Muscle of arm (tissue), 14 donors: ENCODE measurements at places on chromosomes 5 and 9. TPM values are rescaled to one million over a fixed set of nuclear protein-coding genes. Genes with fewer than 3 reads are reported as not detected.
A peak's percentile ranks its signal among the peaks of the same experiment; 100 is the strongest.

- peak; percentile 63 for DNase-seq
Measured at GRCh38 chr5:135112008-135112725, 78.1 kb upstream of the PITX1 start.

The TLR4 gene
- polyA plus RNA-seq, result 5.6 TPM

The ARHGEF28 gene
- 2.4 TPM for polyA plus RNA-seq

The GPR151 gene
- not detected for polyA plus RNA-seq

- DNase-seq, result no peak
Measured at GRCh38 chr5:34548086-34548403, 108.1 kb upstream of the RAI14 start.

DNA sequence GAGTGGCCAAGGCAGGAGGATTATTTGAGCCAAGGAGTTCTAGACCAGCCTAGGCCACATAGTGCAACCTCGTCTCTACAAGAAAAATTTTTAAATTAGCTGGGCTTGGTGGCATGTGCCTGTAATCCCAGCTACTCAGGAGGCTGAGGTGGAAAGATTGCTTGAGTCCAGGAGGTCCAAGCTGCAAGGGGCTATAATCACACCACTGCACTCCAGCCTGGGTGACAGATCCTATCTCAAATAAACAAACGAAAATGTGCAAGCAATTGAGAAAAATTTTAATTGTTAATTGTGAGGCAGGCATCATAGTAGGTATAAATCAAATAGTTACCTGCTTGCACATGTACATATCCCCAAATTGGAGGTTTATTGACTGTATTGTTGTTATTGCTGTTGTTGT lies 15.3 kb downstream of the ALDH7A1 start:
- no peak for DNase-seq

GRCh38 chr5:74192606-74193299 lies 447.8 kb downstream of the ENC1 start:
- DNase-seq, result peak; percentile 82

DNA sequence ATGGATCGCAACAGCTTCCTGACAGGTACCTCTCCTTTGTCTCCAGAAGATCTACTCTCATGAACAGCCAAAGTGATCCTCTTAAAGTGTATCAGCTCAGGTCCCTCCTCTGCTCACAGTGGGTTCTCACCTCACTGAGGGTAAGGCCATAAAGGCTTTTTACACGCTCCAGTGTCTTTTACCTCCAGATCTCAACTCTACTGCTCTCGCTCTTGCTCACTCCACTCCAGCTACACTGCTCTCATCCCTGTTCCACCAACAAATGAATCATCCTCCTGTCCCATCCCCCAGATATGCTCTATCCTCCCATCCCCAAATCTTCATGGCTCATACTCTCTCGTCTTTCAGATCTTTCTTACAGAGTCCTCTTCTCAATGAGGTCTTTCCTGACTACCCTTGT lies 248.6 kb upstream of the EFNA5 start:
- no peak for DNase-seq

GRCh38 chr5:56737951-56738606 lies 77.3 kb upstream of the MAP3K1 start:
- DNase-seq, result no peak

DNA sequence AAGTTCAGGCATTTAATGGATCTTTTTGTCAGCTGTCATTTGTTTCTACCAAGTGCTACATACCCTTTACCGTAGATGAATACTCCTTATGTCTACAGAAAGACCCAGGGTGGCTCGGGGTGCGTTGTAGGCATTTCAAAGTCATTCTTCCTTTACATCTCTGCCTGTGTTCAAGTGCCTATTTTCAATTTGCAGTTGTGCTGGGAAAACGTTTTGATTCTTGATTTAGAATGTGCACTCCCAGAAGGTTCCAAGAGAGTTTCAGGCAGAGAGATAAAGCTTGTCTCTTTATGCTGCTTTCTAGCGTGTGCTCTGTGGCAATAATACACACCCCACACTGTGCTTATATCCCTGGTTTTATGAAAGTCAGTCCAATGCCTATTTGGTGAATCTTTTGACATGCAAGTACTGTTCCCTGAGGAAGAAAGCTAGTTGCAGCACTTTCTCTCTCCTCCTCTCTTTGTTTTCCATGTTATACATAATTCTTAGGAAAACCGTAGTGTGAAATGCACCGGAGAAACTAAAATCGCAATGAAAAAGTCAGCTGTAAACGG lies 828.1 kb upstream of the ZNF608 start:
- DNase-seq, result no peak

DNA sequence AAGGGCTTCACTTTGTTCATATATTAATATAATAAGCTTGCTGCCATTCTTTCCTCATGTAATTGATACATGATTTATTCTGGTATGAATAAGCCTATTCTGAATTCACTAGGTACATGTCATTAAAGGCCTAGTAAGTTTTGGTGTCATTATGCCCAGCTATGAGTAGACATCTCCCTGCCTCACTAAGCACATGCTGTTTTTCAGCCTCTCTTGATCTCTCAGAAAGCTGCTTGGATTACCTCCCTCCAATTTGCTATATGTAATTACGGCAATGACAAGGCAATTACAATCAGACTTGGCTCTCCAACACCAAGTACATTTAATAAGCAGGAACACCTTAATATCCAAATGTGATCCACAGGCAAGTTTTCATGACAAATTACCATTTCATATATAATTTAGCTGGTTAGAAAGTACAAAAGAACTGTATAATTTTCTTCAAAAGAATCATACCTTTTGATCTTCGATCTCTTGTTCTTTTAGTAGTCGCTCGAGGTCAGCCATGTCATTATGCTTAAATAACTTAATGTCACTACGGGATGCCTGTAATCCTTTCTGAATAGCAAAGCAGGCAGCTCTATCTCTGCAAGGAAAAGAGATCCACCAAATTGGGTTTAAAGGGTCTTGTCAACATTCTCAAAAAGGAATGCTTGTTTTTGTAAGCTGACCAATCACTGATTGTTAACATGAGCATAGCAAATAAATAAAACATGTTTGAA lies 56.3 kb downstream of the SPTLC1 start:
- DNase-seq, result no peak

DNA sequence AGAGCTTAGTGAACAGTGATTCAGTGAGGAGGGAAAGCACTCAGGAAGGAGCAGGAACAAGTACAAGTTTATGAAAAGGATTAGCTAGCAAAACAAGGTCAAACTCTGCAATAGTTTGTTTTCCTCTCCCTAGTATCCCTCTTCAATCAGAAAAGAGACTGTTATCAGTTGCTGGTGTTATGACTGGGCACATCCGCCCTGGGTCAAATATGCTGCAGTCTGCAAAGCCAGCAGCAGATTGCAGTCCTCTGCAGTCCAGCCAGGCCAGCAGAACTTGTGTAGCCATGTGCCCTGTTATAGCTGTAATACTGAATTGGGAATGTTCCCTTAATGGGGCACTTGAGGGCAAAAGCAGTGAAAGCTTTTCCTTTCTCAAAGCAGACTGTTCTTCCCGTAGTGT lies 12.0 kb downstream of the PCDHAC2 start:
- no peak for DNase-seq

GRCh38 chr9:86790805-86791204 lies 156.5 kb downstream of the GAS1 start:
- no peak for DNase-seq

The AGXT2 gene
- not detected for polyA plus RNA-seq

GRCh38 chr5:54616031-54616430 lies 98.5 kb downstream of the SNX18 start:
- no peak for DNase-seq

- DNase-seq, result no peak
Measured at GRCh38 chr9:29966247-29966646, 2393.0 kb upstream of the C9orf72 start.

The GRIA1 gene
- polyA plus RNA-seq, result 0.71 TPM

The MOB3B gene
- polyA plus RNA-seq, result not detected
